ENCODE measurements at places on chromosomes 11 and 22. TPM values are rescaled to one million over a fixed set of nuclear protein-coding genes. Genes with fewer than 3 reads are reported as not detected.

DNA sequence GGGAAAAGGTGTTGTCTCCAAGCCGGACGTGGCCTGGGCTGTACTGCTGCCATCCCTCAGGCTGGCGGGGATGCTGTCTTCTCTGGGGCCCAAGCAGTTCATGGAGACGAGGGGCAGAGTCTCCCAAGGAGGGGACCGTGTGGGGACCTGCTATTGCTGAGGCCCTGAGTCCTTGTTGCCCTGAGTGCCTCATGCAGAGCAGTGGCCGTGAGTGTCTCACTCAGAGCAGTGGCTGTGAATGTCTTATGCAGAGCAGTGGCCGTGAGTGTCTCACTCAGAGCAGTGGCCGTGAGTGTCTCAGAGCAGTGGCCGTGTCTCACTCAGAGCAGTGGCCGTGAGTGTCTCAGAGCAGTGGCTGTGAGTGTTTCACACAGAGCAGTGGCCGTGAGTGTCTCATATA lies 54.7 kb downstream of the GRAMD4 start:
- no peak overlapping the region for H3K27ac ChIP-seq
- H3K4me3 ChIP-seq = no peak overlapping the region
- no peaks in the 10 kb centered on the region for H3K4me1 ChIP-seq
- no peak for DNase-seq
- no peaks in the 10 kb centered on the region for H3K36me3 ChIP-seq

- no peaks in the 10 kb centered on the region for H3K4me1 ChIP-seq
- H3K36me3 ChIP-seq = no peaks in the 10 kb centered on the region
- H3K4me3 ChIP-seq = no peak overlapping the region
- H3K27ac ChIP-seq = no peak overlapping the region
Measured at GRCh38 chr22:22364207-22364606, 119.6 kb downstream of the VPREB1 start.

The TUB gene
- total RNA-seq = 32.1 TPM

DNA sequence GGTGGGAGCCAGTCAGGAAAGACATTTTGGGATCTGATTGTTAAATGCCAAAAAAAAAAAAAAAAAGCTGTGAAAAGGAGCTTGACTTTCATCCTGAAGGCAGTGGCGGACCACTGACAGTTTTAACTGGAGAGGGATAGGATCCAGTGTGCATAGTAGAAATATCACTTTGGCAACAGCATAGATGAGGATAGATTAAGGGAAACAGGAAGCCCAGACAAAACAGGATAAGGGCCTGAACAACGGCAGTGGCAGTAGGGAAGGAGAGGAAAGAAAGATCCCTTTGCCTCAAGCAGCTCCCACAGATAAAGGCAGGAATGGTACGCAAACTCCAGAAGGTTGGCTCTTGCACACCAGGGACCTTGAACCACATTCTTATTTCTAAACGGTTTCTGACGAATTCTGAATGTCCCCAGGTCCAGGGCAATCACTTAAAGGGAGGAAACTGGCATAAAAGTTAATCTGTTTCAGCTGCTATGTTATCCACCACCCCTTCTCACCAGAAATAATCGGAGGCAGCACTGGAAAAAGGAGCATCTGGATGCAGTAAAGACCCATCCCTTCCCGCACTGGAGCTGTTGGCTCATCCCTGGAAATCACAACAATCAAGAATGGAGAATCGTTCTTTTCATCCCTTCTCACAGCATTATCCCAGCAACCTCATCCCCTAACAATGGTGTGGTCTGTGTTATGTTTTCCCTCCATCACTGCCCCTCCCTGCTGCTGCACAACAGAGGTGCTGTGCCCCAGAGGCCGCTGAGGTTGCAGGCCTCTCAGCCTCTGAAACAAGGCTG lies 99.1 kb downstream of the GAB2 start:
- no peaks in the 10 kb centered on the region for H3K27me3 ChIP-seq
- no peaks in the 10 kb centered on the region for H3K36me3 ChIP-seq
- no peak overlapping the region for H3K27ac ChIP-seq
- no peak overlapping the region for H3K4me3 ChIP-seq
- no peak for DNase-seq

- no peak overlapping the region for H3K4me3 ChIP-seq
- H3K36me3 ChIP-seq = no peaks in the 10 kb centered on the region
- no peak overlapping the region for H3K27ac ChIP-seq
- H3K27me3 ChIP-seq = no peaks in the 10 kb centered on the region
Measured at GRCh38 chr11:96075532-96075959, 151.6 kb upstream of the MTMR2 start.

GRCh38 chr11:14751975-14752407 lies 108.4 kb downstream of the PDE3B start:
- no peak overlapping the region for H3K4me3 ChIP-seq
- no peak overlapping the region for H3K27ac ChIP-seq
- H3K36me3 ChIP-seq = no peaks in the 10 kb centered on the region
- no peak for DNase-seq

The TSGA10IP gene
- total RNA-seq = 4.1 TPM

- DNase-seq = no peak
- no peak overlapping the region for H3K27ac ChIP-seq
- no peaks in the 10 kb centered on the region for H3K4me1 ChIP-seq
- H3K27me3 ChIP-seq = no peaks in the 10 kb centered on the region
Measured at GRCh38 chr11:117970400-117971024, 15.7 kb upstream of the IL10RA start.

The DNAJB7 gene
- total RNA-seq = not detected

DNA sequence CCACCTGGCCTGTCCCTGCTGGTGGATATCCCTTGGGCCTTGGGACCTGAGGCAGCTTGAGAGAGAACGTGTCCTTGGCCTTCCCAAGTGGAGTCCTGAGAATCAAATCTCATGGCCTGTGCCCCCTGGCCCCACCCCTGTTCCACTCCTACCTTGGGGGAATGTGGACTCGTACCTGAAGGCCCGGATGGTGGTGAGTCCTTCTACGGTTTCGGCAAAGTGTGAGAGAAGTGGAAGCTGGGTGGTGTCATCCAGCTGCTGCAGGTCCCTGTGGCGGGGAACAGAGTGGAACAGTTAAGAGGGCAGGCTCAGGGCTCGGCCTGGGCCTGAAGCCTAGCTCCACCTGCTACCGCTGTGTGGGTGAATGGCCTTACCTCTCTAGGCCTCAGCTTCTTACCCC lies 14.0 kb upstream of the KCNJ11 start:
- no peak overlapping the region for H3K4me3 ChIP-seq
- DNase-seq = no peak
- H3K4me1 ChIP-seq = no peaks in the 10 kb centered on the region
- H3K36me3 ChIP-seq = no peaks in the 10 kb centered on the region

DNA sequence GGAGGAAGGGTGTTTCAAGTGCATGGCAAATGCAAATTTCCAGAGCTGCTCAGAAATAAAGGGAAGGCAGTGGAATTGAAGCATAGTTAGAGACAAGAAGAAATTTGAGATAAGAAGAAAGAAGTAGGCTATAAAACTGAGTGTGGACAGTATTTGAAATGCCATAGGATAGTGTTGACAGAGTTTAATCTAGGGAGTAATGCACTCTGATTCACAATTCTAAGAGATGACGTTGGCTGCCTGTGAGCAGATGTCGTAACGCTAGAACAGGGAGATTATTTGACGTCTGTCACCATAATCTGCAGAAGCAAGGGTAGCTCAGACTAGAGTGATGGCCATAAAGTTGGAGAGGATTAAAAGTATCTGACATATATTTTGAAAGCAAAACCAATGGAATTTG lies 389.9 kb upstream of the KIRREL3 start:
- no peaks in the 10 kb centered on the region for H3K36me3 ChIP-seq
- no peak for DNase-seq
- H3K27ac ChIP-seq = no peak overlapping the region
- no peaks in the 10 kb centered on the region for H3K27me3 ChIP-seq

The KLHDC7B gene
- total RNA-seq = not detected

The RIMBP3B gene
- 0.62 TPM for total RNA-seq

GRCh38 chr22:50342651-50343540 lies at the start of gene PPP6R2:
Gene PPP6R2, plus strand, starts transcription at chr22:50343327. Its CDS starts 50,582 bp downstream, at chr22:50393909.
- DNase-seq = peak; percentile 78
- H3K36me3 ChIP-seq = no peaks in the 10 kb centered on the region
- no peaks in the 10 kb centered on the region for H3K4me1 ChIP-seq
- H3K27ac ChIP-seq = peak within 1 kb of the TSS; percentile 91
- H3K27me3 ChIP-seq = peaks cover 11% of the 10 kb centered on the region

- DNase-seq = peak; percentile 5
- H3K36me3 ChIP-seq = no peaks in the 10 kb centered on the region
- H3K27me3 ChIP-seq = peaks cover 51% of the 10 kb centered on the region
- no peak overlapping the region for H3K4me3 ChIP-seq
Measured at GRCh38 chr22:46024136-46024840, 47.3 kb upstream of the WNT7B start.

The FAM227A gene
- 3.8 TPM for total RNA-seq

- H3K27me3 ChIP-seq = no peaks in the 10 kb centered on the region
- no peak overlapping the region for H3K4me3 ChIP-seq
- DNase-seq = no peak
- H3K4me1 ChIP-seq = no peaks in the 10 kb centered on the region
Measured at GRCh38 chr22:49574205-49574880, 253.3 kb downstream of the BRD1 start.

GRCh38 chr11:73570415-73571114 lies 27.3 kb downstream of the FAM168A start:
- peaks cover 25% of the 10 kb centered on the region for H3K4me1 ChIP-seq
- no peak overlapping the region for H3K4me3 ChIP-seq
- H3K27ac ChIP-seq = no peak overlapping the region
- H3K27me3 ChIP-seq = no peaks in the 10 kb centered on the region
- no peak for DNase-seq
- peaks cover 15% of the 10 kb centered on the region for H3K36me3 ChIP-seq

- H3K4me3 ChIP-seq = peak overlapping the region; percentile 80
- peaks cover 37% of the 10 kb centered on the region for H3K4me1 ChIP-seq
- H3K27me3 ChIP-seq = peaks cover 82% of the 10 kb centered on the region
- H3K27ac ChIP-seq = no peak overlapping the region
- DNase-seq = no peak
Measured at GRCh38 chr11:117877120-117877784, 794 bp upstream of the FXYD6 start.

GRCh38 chr11:104279587-104279986 lies 115.6 kb upstream of the PDGFD start:
- H3K27me3 ChIP-seq = no peaks in the 10 kb centered on the region
- H3K27ac ChIP-seq = no peak overlapping the region
- DNase-seq = no peak
- H3K4me3 ChIP-seq = no peak overlapping the region

The TRABD gene
- 81.3 TPM for total RNA-seq

The CCDC188 gene
- total RNA-seq = not detected

GRCh38 chr11:129265125-129265788 lies 73.1 kb upstream of the ARHGAP32 start:
- peak overlapping the region; percentile 15 for H3K27ac ChIP-seq
- no peaks in the 10 kb centered on the region for H3K27me3 ChIP-seq
- DNase-seq = no peak

The OR52H1 gene
- total RNA-seq = not detected

GRCh38 chr11:117170210-117170609 lies 8.3 kb upstream of the SIDT2 start:
- H3K36me3 ChIP-seq = peaks cover 41% of the 10 kb centered on the region
- DNase-seq = no peak
- H3K27me3 ChIP-seq = no peaks in the 10 kb centered on the region
- peaks cover 17% of the 10 kb centered on the region for H3K4me1 ChIP-seq
- H3K4me3 ChIP-seq = no peak overlapping the region

DNA sequence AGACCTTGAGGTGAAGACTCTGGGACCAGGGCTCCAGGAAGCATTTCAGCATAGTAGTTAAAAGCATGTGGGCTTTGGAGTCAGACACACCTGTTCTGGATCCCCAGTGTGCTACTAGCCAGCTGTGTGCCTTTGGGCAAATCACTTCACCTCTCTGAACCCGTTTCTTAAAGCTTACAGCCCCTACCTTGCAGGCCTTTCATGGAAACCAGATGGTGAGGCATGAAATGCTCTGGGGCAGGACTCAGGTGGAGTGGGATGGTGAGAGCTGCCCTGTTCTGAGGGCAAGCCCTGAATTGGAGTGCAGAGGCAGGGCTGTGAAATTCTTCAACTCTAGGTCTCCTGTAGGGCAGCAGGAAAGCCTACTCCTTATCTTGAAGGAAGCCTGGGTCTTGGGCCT lies 10.5 kb downstream of the UCP2 start:
- peaks cover 34% of the 10 kb centered on the region for H3K36me3 ChIP-seq
- no peak for DNase-seq
- H3K27ac ChIP-seq = no peak overlapping the region
- peaks cover 10% of the 10 kb centered on the region for H3K27me3 ChIP-seq

GRCh38 chr22:40310081-40310767 lies 36.1 kb upstream of the ADSL start:
- H3K4me3 ChIP-seq = no peak overlapping the region
- 0 out of 2 replicates have a peak overlapping the region, but pooled peaks have one; percentile 10 for H3K27ac ChIP-seq
- no peaks in the 10 kb centered on the region for H3K27me3 ChIP-seq

DNA sequence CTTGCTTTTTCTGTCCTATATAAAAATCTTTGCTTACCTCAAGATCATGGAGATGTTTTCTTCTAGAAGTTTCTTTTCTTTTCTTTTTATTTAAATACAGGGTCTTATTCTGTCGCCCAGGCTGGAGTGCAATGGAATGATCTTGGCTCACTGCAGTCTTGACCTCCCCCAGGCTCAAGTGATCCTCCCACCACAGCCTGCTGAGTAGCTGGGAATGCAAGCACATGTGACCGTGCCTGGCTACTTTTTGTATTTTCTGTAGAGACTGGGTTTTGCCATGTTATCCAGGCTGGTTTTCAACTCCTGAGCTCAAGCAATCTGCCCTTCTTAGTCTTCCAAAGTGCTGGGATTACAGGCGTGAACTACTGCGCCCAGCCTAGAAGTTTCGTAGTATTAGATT lies 45.3 kb downstream of the USP35 start:
- peaks cover 2% of the 10 kb centered on the region for H3K36me3 ChIP-seq
- H3K27me3 ChIP-seq = no peaks in the 10 kb centered on the region

The DBX1 gene
- 0.14 TPM for total RNA-seq

GRCh38 chr11:130488848-130489584 lies 40.6 kb downstream of the ADAMTS15 start:
- H3K36me3 ChIP-seq = peaks cover under 1% of the 10 kb centered on the region
- H3K27me3 ChIP-seq = peaks cover 1% of the 10 kb centered on the region
- H3K4me1 ChIP-seq = no peaks in the 10 kb centered on the region
- DNase-seq = no peak
- no peak overlapping the region for H3K27ac ChIP-seq

DNA sequence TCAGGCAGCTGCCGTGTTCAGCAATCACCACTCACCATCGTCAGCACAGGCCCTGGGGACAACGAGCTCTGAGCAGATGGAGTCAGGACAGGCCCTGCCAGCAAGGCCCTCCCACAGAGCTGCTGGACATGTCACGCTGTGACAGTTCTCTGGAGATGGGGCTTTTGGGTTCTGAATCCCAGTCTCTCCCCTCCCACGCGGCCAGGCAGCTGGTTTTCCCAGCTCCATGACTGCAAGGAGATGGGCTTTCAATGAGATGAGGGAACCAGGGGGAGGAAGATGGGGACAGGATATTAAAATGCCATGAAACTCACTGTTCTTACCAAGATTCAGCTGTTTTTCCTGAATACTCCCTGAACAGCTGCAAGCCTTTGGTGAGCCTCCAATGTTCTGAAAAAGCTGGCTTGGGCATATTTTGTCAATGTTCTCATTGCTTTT lies 305.9 kb downstream of the BRD1 start:
- no peaks in the 10 kb centered on the region for H3K36me3 ChIP-seq
- DNase-seq = no peak
- H3K27ac ChIP-seq = no peak overlapping the region

- no peak for DNase-seq
- H3K27ac ChIP-seq = no peak overlapping the region
- no peaks in the 10 kb centered on the region for H3K36me3 ChIP-seq
- no peaks in the 10 kb centered on the region for H3K27me3 ChIP-seq
- H3K4me3 ChIP-seq = no peak overlapping the region
Measured at GRCh38 chr11:128055576-128056217, 531.7 kb downstream of the ETS1 start.

The PRAME gene
- 1.4 TPM for total RNA-seq

The TNNI2 gene
- not detected for total RNA-seq

GRCh38 chr11:78653294-78653909 lies 78.7 kb upstream of the NARS2 start:
- H3K27ac ChIP-seq = no peak overlapping the region
- no peak overlapping the region for H3K4me3 ChIP-seq
- DNase-seq = no peak
- H3K27me3 ChIP-seq = no peaks in the 10 kb centered on the region
- H3K4me1 ChIP-seq = peaks cover 31% of the 10 kb centered on the region
